Epithelial cell of proximal tubule (primary cell): ENCODE measurements at places on chromosomes 1 and 21. TPM values are rescaled to one million over a fixed set of nuclear protein-coding genes. Genes with fewer than 3 reads are reported as not detected.

Gene TMEM53
- 6.3 and 9.3 TPM in 2 replicates for total RNA-seq

Gene COL9A2
- 4.6 and 6.7 TPM in 2 replicates for total RNA-seq

Gene EVA1B
- total RNA-seq, result 179 and 259 TPM in 2 replicates

Gene LIPI
- total RNA-seq, result not detected in 2 replicates

Gene KPRP
- total RNA-seq, result not detected in 2 replicates

Gene ATP1B1
- 73.0 and 83.3 TPM in 2 replicates for total RNA-seq

Gene PDE9A
- 1.3 and 2.0 TPM in 2 replicates for total RNA-seq

Gene TFF3
- 0.29 and 1.0 TPM in 2 replicates for total RNA-seq

DNA sequence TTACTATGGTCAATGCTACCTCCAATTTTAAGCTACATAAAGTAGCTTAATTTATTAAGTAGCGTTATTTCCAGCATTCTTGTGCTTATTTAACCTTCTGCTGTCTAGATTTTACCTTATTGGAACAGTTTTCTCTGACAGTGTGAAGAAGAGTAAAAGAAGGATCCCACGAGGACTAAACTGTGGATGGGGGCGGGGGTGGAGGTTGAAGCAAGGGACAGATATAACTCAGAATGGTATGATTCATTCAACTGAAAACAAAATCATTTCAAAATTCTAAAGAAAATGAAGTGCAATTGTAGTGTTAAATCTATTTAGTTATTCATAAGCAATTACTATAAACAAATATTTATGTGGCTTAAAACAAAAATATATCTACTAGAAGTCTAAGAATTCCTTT lies 11.5 kb upstream of the VAV3 start:
- no peak for DNase-seq

- no peak for DNase-seq
Observed at GRCh38 chr1:166489356-166489669, 322.5 kb upstream of the FAM78B start.

- no peak for DNase-seq
Observed at GRCh38 chr1:84968101-84968500, 28.8 kb downstream of the MCOLN2 start.

DNA sequence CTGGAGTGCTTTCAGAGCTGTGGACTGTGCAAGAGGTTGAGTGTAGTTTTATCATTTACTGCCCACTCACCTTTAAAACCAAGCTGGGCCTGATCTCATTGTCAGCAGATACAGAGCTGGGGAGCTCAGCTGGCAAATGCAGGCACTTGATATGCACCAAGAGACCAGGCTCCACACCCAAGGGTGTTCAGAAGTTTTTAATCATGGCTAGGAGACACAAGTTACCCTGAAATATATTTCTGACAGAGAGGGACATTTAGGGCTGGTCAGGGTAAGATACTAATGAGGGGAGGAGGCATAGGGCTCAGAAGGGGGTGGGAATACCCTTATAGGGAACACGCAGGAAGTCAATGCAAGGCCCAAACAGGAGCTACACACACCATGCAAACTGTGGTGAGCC lies 153.7 kb downstream of the ELAVL4 start:
- DNase-seq, result no peak

GRCh38 chr1:15948595-15949452 lies 27.1 kb downstream of the ZBTB17 start:
- peak; percentile 47 for DNase-seq

GRCh38 chr1:64599242-64599641 lies 129.3 kb downstream of the CACHD1 start:
- no peak for DNase-seq

- no peak for DNase-seq
Observed at GRCh38 chr1:9826616-9827015, 2.9 kb upstream of the CLSTN1 start.

- DNase-seq, result no peak
Observed at GRCh38 chr1:45079533-45079932, 67.5 kb downstream of the UROD start.

DNA sequence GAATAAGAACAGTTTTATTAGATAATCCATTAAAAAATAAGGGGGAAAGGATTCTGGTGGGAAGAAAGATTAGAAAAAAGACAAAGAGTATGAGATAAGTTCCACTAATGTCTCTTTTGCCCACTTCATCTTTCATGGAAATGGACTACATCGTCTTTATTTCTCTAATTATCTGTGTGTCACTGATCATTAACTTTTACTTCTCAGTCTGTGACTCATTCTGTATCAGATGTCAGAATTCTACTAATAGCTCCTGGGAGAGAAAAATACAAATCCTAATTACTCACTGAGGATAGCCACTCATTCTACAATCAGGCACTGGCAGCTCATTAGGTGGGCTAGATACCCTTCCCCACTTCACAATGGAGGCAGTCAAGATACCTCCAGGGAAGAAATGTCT lies 41.7 kb downstream of the ILDR2 start:
- DNase-seq, result peak; percentile 53

GRCh38 chr1:9594471-9595155 lies 5.9 kb downstream of the TMEM201 start:
- DNase-seq, result no peak

- no peak for DNase-seq
Observed at GRCh38 chr1:155060736-155061135, 2.8 kb upstream of the EFNA4 start.

DNA sequence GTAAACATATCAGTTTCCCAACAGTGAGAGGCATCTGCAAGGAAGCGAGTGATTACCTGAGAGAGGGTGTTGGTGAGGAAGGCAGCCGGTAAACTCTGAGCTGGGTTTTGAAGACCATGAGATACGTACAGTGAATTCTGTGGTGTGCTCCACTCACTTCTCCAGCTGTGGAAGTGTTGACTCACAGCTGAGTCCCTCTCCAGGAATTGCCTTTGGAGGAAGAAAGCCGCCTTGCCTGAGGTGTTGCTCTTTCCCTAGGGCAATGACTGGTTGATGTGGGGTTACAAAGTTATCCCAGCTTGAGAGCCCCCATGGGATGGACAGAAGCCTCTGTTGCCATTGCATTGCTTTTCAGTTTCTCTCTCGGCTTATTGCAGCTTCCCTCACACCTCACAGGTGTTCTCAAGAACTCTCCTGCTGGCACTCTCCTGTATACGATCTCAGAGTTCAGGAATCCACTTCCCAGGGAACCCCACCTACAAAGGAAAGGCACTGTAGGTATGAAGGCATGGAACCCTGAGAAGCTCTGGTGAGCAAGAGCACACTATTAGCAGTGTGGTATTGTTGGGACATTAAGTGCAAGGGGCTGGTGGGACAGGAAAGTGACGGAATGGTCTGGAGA lies 10.8 kb downstream of the NHLH1 start:
- no peak for DNase-seq

- no peak for DNase-seq
Observed at GRCh38 chr21:10273196-10273595, 248.2 kb upstream of the TPTE start.

GRCh38 chr1:67336783-67337182 lies 29.1 kb downstream of the IL12RB2 start:
- no peak for DNase-seq

- peak; percentile 47 for DNase-seq
Observed at GRCh38 chr1:64343105-64343822, 126.7 kb upstream of the CACHD1 start.

DNA sequence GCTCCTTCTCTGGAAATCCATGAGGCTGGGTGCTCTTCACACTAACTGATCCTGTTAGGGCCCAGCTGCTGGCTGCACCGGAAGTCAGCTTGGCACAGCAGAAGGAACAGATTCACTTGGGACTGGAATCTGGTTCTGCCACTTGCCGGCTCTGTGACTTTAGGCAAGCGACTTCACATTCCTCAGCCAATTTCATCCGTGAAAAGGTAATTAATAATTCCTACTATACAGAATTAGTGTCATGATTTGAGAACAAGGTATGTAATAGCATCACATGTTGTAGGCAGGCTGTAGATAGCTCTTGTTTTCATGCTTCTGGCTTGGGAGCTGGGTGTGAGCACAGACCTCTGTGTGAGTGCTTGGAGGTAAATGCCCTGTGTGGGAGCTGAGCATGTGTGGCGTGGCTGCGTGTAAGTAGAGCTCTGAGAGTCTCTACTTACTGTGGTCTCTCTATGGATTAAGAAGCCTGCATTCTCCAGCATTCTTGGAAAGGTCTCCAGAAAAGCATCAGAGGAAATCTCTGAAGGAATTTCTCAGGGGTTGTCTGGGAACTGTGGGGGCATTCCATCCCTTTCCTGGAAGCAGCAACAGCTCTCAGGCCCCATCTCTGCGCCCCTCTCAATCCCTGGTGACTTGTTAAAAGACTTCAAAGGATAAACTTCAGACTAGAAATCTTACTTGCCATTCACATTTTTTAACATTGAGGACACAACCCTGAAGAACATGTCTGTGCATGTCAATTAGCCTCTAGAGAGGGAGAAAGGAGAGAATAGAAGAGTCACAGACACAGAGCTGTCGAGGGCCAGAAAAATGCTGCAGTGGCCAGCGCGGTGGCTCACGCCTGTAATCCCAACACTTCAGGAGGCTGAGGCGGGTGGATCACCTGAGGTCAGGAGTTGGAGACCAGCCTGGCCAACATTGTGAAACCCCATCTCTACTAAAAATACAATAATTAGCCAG lies 47.7 kb upstream of the PPM1J start:
- DNase-seq, result no peak

- DNase-seq, result no peak
Observed at GRCh38 chr1:233459470-233459945, 132.0 kb downstream of the MAP3K21 start.

- no peak for DNase-seq
Observed at GRCh38 chr1:68811806-68812205, 314.9 kb upstream of the DEPDC1 start.

- DNase-seq, result no peak
Observed at GRCh38 chr1:6796095-6796494, 10.8 kb downstream of the CAMTA1 start.

- no peak for DNase-seq
Observed at GRCh38 chr1:151143986-151144385, 2.4 kb downstream of the SEMA6C start.

DNA sequence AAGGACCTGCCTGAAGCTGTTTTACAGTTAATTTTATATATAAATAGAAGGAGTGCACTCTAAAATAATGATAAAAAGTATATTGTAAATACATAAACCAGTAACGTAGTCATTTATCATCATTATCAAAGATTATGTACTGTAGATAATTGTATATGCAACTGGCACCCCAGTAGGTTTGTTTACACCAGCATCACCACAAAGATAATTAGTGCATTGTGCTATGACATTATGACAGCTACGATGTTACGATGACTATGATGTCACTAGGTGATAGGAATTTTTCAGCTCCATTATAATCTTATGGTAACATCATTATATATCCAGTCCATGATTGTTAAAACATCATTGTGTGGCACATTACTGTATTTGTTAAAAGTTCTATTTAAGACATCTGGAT lies 185.2 kb downstream of the LBR start:
- DNase-seq, result no peak

GRCh38 chr21:32653326-32653901 lies 41.2 kb upstream of the CFAP298 start:
- no peak for DNase-seq
